ENCODE measurements at places on chromosomes 5 and 9.

- DNase-seq = no peak
Observed at GRCh38 chr5:68137511-68138140, 77.9 kb upstream of the PIK3R1 start.

DNA sequence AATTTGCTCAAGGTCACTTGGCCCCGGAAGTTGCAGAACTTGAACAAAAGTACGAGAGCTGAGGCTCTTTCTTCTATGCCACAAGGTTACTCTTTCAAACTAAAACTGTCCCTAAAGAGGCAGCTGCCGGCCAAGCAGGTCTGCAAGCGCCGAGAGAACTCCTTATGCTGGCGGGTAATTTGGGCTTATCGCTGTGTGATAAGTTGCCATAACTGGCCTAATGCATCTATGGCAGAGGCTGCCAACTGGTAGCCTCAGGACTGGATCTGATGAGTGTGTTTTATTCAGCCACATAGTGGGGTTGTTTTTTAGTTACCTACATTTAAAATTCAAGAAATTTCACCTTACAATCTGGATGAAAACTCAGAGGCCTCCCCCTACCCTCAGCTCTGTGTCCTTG, 68.1 kb upstream of the SPOCK1 start:
- no peak for DNase-seq

DNA sequence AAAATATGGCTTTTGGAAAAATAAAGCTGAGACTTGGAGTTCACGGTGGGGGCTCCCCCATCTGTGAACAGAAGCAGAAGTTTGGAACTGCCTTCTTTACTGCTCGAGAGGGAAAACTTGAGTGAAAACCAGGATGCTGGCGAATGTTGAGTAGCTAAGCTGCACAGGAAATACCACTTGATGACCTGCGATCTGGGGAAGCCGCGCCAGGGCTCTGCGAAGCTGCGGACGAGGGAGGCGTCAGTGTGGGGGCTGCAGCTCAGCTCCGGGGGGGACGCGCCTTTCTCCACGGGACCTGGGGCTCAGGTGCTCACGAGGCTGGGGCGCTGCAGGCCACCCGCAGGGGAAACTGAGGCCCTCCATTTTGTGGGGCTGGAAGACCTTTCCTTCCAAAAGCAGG, 62.3 kb downstream of the TENT4A start:
- DNase-seq = no peak

GRCh38 chr5:111384220-111384619, 128.1 kb downstream of the STARD4 start:
- no peak for DNase-seq

GRCh38 chr5:174618589-174618988, 105.8 kb upstream of the MSX2 start:
- DNase-seq = no peak

DNA sequence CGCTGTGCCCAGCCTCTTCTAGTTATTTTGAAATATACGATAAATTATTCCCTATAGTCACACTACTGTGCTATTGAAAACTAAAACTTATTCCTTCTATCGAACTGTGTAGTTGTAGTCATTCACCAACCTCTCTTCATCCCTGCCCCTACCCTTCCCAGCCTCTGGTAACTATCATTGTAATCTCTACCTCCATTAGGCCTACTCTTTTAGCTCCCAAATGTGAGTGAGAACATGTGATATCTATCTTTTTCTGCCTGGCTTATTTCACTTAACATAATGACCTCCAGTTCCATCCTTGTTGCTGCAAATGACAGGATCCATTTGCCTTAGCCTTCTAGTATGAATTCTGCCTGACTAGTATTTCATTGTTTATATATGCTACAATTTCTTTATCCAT, 127.4 kb downstream of the PSAT1 start:
- DNase-seq = no peak

DNA sequence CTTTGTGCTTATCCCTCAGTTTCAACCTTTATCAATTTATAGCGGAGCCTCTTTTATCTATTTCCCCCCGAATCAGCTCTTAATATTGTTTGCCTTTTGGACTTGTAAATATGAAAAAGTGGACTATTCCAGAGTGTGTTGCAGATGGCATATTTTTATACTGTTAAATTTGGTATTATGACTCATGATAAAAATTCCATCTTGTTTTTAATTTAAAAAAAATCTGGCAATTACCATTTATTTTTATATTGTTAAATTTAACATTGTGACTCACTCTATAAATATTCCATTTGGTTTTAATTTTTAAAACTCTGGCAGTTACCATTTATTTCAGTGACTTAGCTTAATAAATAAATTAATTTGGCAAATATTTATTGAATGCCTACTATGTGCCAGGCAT, 37.5 kb downstream of the RBM27 start:
- DNase-seq = no peak

- no peak for DNase-seq
Observed at GRCh38 chr5:109829331-109829730, 139.6 kb downstream of the MAN2A1 start.

- DNase-seq = peak; percentile 87
Observed at GRCh38 chr9:137227054-137227852, at the start of gene RNF224. Gene RNF224 (plus strand): TSS chr9:137227502. CDS start chr9:137228336, 834 bp downstream.

DNA sequence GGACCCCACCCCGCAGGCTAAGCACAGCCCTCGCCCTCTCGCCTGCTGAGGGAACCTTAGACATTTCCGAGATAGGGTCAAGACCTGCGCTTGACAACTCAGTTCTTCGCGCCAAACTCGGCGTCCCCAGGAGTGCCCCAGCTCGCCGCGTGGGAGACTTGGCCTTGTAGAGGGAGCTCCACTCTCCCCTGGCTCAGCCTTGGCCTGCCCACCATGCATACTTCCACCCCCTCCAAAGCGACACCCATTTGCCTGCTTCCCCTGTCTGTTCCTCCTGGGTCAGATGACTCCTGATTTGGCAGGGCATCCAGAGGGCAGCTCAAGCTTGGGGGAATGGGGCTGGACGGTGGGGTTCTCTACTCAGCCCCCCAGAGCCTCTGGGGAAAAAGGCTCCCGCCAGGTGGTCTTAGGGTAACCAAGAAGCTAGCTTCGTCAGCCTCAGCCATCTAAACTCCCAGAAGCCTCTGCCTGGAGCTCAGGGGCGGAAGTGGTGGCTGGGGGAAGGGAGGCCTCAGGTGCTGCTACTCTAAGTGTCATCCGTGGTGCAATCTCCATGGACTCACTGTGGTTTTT, 560 bp downstream of the DOCK2 start:
- peak; percentile 74 for DNase-seq

DNA sequence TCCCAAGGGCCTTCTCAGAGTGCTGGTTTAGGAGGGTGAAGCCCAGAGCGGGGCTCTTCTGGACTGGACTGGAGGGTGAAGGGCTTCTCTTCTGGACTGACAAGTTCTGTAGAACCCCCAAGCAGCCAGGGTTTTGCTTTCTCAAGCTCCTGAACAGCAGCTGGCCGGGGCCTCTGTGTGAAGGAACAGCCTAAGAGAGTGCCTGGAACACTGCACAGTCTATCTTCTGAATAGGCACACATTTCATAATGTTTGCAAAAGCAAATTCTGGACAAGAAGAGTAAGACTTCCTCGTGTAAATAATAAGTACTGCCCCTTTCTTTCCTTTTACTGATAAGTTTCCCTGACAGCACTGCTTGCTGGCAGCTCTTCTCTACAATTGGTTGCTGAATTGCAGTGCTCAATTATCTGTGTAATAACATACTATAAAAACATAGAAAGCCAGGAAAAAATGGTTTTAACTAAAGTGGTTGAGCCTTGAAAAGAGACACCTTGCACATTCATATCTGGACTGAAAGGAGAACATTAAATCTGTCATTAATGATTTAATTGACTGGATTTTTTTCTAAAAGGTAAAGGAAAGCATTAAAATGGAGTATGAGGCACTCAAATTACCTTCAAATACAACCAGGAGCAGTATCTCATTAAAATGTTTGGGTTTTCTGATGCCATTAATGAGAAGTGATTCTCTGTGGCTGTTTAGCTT, 20.5 kb downstream of the MAST4 start:
- no peak for DNase-seq

DNA sequence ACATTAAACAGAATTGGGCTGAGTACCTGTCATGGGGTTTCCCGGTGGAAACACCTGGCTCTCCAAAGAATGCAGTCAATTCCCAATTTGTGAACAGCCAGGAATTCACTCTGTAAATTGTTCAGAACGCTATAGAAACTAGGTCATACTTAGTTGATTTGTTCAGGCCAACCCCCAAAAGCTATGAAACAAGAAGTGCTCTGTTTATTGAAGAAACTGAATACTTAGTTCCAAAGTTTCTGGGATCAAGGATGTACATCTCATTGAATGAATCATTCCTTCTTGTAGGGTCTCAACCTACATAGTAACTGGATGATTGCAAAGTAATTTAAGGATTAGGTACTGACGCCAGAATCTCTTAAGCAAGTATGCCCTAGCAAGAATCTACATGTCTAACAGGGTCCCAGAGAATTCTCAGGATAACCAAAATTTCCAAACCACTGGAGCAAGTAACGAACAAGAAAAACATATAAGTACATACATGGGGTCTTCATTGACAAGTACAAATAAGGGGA, 659 bp upstream of the TUSC1 start:
- DNase-seq = no peak

DNA sequence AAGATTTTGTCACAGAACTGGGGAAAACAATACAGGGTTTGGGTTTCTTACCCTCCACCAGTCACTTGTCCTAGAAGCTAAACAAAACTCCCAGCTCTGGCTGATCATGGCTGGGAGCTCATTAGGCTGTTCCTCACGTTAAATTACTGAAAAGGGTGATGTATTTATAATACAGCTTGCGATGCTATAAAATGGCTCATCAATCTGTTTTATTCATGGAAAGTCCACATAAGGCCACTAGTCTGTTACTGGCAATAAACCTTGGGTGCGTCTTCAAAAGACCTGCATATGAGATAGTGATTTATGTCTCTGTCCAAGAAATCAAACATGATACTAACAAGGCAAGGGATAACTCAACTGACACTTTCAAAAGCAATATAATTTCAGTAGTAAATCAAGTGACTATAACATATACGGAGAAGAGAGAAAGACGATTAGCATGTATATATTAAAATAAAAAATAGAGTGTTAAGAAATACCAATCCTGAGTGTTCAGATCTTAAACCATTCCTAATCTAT, 219.0 kb downstream of the BNC2 start:
- no peak for DNase-seq

GRCh38 chr5:62183727-62184126, 122.3 kb upstream of the KIF2A start:
- no peak for DNase-seq

GRCh38 chr5:171647043-171647903, 138.3 kb upstream of the SMIM23 start:
- no peak for DNase-seq

DNA sequence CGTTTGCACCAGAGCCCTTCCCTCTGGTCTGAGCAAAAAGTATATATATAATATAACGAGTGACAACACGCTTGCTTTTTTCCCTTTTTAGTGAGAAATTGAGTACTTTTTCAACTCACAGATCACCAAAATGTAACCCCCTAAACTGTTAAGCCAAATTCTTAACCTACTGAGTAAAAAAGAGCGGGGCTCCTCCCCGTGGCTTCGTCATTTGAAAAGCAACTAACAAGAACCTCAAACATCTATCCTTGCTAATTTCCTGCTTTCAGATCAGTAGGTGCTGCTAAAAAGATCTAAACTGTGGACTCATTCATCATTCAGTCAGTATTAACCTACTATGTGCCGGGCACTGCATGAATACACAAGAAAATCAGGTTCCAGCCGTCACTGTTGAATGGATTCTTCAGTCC, 1.0 kb upstream of the PTBP3 start:
- DNase-seq = peak; percentile 59

GRCh38 chr5:10768328-10768899, 7.4 kb upstream of the DAP start:
- DNase-seq = no peak

DNA sequence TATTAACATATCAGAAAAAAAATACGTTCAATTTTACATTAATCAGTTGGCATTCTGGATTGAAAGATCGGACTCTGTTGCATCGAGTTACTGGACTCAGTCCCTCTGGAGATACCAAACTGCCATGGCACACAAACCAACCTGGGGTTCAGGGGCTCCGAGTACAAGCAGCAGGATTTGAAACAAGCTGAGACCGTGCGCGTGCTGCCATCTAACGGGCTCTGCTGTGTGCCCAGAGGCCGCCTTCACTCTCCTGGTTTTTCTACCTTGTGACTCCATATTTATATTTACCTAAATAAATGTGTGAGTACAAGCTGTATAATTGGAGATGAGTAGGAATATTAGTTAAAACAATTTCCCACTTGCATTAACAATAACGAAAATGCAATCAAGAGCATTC, 48.2 kb downstream of the ANXA1 start:
- DNase-seq = no peak

DNA sequence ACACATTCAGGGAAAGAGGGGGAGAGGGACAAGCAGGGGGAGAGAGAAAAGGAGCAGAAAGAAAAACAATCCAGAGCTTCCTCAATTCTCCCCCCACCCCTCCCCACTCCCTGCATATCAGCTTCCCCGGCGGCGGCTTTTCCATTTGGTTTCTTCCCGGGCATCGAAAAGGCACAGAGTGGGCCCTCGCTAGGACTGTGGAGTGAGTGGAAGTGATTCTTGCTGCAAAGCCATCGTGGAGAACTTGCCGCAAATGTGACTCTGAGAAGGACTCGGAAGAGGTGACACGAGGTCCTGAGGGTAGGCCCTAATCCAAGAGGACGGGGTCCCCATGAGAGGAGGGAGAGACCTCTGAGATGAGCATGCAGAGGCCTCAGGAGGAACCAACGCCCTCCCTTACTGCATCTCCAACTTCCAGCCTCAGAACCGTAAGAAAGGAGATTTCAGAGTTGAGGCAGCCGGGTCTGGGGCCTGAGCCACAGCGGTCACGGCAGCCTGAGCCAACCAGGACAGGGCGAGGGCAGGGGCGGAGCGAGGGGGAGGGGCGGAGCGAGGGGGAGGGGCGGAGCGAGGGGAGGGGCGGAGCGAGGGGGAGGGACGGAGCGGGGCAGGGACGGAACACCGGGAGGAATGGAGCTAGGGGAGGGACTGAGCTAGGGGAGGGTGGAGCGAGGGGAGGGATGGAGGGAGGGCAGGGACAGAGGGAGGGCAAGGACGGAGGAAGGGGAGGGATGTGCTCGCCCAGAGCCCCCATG, 21.2 kb upstream of the SARDH start:
- no peak for DNase-seq

DNA sequence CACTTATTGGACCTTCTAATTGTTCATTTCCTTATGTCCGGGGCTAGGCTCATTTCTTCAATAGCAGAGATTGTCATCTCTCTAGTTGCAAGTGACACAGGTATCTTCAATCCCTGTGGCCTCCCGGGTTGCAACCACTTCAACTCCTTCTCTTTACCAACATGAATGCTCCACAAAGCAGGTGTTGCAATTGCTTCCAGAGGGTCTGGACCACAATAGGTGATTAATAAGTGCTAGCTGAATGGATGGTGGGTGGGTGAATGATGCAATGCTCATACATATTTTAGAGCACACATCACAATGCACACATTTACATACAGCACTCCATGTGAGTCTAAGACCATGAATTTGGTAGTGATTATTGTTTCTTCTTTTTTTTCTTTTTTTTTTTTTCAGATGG, 2.6 kb downstream of the CEMIP2 start:
- no peak for DNase-seq
